Amygdala (tissue), 56 donors: ENCODE measurements at places on chromosomes 16 and 17.
A peak's percentile ranks its signal among the peaks of the same experiment; 100 is the strongest.

- no peak for DNase-seq
These were observed 577 bp upstream of the HS3ST2 start for GRCh38 chr16:22813223-22813947.

DNA sequence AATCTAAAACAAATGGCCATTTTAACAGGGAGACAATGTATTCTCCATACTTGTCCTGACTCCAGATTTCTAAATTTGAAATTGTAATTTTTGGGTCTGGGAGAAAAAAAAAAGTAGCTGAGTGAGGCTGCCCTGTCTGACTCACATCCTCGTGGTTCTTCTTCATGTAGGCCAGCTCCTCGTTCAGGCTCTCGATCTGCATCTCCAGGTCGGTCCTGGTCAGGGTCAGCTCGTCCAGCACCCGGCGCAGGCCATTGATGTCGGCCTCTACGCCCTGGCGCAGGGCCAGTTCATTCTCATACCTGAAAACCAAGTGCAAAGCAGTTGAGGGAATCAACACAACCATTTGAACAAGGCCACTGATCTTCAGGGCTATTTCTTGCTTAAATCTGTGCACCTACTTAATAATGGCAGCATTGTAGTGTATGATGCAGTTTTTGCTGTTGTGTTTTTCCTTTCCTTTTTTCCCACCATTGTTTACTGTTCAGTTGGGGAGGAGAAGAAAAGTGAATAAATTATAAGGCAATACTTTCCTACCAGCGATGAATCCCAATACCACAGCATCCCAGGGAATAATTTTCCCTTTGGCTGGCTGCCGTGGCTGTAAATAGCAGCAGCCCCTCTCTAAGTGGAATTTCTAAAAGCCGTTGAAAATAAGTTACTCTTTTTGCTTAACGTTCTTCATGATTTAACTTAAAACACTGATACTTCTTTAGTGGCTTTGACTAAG is 2.2 kb downstream of the KRT12 start:
- no peak for DNase-seq

DNA sequence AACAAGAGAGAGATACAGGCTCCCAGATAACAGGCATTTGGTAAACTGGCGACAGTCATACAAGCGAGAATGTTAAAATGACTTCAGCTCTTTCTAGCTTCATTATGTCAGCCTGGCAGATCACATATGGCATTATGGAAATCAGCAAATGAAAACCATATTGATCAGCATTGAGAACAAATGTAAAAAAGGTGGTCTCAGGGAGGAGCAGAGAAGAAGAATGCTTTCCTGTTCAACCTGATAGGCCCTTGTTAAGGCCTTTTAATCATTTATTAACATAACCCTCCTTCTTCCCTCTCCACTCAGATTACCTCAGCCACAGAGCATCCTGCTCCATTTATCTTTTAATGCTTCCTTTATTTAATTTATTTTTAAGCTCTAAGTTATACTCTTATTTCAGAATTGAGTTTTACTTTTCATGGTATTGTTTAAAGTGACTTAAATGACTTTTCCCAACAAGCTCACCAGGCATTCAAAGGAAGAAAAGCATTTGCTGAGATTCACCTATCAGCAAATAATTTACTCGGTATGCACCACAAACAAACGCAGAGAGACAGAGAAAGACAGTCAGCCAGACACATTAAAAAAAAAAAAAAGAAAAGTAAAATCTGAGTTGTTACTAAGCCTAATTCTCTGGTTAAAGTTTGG is 243.9 kb upstream of the TBX2 start:
- DNase-seq = no peak

DNA sequence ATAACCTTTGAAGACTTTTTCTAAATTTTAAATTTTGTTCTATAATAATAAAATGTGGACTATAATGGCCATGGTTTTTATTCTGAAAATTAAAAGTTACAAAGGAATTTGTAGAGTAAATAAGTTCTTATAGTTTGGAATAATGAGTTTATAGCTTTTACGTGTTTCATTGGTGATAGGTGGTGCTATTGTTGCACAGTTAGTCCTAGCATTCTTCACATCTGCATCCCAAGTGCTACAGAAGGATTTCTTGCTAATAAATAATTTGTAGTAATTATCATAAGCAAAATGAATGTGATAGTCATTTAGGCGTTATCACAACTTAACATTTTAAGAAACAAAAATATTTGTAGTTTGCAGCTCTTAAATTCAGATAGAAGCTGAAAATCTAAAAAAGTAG is 67.9 kb downstream of the BCAS3 start:
- DNase-seq = no peak

GRCh38 chr16:65114527-65114926 is 7.3 kb downstream of the CDH11 start:
- DNase-seq = no peak

GRCh38 chr17:41360296-41360995 is 9.2 kb downstream of the KRT33B start:
- DNase-seq = no peak

- peak; percentile 34 for DNase-seq
These were observed 1.3 kb downstream of the SLC43A2 start for GRCh38 chr17:1627182-1627981.

DNA sequence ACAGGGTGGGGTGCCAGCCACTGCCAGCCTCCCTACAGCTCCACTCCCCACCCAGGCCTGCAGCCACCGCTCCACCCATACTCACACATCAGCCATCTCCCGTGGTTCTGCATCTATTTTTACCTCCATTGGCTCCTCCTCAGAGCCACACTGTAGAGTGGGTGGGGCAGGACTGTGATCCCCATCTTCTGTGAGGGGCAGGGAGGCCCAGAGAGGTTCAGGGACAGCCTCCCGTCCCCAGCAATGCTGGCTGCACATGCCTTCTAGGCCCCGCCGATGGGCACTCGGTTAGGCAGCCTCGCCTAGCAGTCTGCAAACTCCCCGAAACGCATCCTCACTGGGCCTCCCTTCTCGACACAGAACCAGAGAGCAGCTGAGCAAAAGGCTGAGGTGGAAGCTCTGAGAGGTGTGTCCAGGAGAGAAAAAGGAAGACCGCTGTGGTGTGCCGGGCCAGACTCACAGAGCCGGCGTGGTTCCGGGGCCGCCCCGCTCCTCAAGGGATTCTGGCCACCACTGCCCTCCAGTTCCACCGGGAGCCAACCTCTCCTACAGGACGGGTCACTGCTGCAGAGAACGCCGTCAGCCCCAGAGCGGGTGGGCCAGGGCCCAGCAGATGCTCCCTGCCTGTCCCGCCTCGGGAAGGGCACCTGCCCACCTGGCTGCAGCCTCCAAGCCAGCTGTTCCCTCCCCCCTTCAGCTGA is 71.9 kb downstream of the ABR start:
- peak; percentile 45 for DNase-seq

GRCh38 chr17:5921512-5922282 is 148.5 kb upstream of the WSCD1 start:
- no peak for DNase-seq

DNA sequence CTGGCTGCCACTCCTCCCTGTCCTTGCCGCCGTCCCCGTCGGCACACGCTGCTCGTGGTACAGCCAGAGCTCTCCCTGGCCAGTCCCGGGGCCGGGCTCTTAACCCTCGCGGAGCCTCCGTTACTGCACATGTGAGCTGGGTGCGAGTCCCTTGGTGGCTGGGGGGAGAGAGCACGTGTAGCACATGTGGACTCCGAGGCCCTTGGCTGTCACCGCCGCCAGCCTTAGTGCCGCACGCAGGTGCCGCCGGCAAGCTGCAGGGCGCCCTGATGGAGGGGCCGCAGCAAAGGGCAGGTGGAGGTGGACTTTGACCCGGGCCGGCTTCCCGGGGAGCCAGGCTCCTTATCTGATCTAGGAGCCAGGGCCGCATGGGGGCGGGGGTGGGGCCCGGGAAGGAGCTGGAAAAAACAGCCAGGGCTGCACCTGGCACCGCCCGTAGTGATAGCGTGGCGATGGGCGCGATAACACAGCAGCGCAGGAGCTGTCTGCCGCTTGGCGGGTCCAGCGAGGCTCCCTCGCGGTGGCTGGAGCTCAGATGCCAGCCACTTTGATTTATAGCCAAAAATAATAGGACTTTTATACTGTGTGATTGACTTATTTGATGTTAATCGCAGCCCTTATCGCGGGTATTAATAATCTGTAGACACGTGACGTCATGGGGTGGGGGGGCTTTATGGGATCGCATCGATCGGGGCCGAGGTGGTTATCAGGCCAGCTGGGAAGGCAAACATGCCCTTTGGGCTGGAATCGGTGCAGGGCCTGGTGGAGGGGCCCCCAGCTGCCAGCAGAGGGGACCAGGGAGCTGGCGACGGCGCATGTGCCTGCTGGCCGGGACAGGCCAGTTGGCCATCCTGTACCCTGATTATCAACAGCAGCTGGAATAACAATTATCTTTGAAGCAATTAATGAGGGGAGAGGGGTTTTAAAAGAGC is 35.1 kb downstream of the ZFPM1 start:
- no peak for DNase-seq

GRCh38 chr16:85898521-85899442 is at the start of gene IRF8:
TSS of gene IRF8 (plus strand) at chr16:85899162. CDS start at chr16:85903016, 3,854 bp downstream.
- peak; percentile 29 for DNase-seq

- no peak for DNase-seq
These were observed 27.1 kb downstream of the NXPH3 start for GRCh38 chr17:49602783-49603182.

GRCh38 chr16:22664561-22664997 is 149.4 kb upstream of the HS3ST2 start:
- DNase-seq = no peak

GRCh38 chr16:89893642-89894548 is 20.5 kb downstream of the TCF25 start:
- no peak for DNase-seq

GRCh38 chr17:26766743-26767142 is 527.2 kb upstream of the WSB1 start:
- DNase-seq = no peak

GRCh38 chr16:74608944-74609343 is 2.0 kb upstream of the GLG1 start:
- no peak for DNase-seq

DNA sequence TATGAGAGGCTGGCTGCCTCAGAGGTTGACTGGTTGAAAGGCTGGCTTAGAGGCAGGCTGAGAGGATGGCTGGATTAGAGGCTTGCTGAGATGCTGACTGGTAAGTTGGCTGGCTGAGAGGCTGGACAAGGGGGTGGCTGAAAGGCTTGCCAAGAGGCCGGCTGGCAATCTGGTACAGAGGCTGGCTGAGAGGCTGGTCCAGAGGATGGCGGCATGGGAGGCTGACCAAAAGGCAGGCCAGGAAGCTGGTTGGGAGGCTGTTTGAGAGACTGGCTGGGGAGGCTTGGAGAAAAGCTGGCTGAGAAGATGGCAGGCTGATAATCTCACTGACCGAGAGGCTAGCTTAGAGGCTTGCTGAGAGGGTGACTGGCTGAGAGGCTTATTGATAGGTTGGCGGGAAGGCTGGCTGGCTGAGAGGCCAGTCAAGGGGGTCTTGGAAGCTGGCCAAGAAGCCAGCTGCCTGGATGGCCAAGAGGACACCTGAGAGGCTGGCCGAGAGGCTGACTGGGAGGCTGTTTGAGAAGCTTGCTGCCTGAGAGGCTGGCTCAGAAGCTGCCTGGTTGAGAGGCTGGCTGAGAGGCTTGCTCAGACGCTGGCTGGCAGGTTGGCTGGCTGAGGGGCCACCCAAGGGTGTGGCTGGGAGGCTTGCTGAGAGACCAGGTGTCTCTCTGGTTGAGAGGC is 34.2 kb upstream of the ACSM2B start:
- DNase-seq = no peak

GRCh38 chr16:5028950-5029475 is 4.7 kb downstream of the NAGPA start:
- no peak for DNase-seq

GRCh38 chr17:33651686-33652085 is 358.6 kb upstream of the ASIC2 start:
- DNase-seq = no peak

GRCh38 chr16:60605176-60605575 is 1431.1 kb downstream of the CDH8 start:
- DNase-seq = no peak

DNA sequence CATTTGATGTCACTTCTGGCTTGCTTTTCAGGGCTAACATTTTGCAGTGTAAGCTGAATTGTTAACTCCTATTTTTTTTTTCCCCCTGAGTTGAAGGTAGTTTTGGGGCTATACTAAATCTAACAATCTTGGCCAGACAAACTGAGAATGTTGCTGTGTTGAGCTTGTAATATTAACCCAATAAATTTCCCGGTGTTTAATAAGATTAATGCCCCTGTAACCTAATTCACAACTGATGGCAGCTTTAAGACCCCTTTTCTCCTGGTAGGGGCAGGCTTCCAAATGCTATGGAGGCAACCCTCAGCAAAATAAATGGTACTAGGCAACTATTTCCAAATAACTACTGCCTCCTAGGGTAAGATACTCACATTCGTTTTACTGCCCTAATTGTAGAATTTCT is 549.6 kb upstream of the KIF2B start:
- no peak for DNase-seq

DNA sequence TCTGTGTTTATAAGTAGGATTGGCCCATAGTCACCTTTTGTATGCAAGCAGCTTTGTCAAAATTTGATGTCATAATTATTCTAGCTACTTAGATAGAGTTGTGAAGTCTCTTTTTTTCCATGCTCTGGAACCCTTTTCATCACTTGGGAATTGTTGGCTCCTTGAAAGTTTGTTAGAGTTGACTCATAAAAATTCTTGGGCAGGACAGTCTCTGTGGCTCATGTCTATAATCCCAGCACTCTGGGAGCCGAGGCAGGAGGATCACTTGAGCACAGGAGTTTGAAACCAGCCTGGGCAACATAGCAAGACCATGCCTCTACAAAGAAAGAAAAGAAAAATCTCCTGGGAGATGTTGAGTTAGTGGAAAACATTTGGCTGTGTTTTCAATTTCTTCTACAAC is 45.7 kb upstream of the MRC2 start:
- DNase-seq = no peak

GRCh38 chr16:81987121-81987520 is 24.1 kb downstream of the SDR42E1 start:
- DNase-seq = no peak

GRCh38 chr17:63295839-63296590 is 150.1 kb downstream of the CYB561 start:
- no peak for DNase-seq

DNA sequence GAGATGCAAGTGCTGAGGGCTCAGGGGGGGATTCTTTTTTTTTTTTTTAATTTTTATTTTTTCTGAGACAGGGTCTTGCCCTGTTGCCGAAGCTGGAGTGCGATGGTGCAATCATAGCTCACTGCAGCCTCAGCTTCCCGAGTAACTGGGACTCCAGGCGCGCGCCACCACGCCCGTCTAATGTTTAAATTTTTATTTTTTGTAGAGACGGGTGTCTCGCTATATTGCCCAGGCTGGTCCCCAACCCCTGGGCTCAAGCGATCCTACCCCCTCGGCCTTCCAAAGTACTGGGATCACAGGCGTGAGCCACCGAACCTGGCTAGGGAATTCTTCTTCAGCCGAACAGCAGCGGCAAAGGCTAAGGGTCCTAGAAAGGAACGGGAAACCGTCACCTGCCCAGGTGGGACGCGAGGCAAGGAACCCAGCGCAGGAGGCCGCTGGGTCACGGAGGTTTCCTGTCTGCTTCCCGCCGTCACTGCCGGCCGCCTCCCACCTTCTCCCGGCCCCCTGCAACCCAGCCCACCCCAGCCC is 13.3 kb upstream of the OR1F1 start:
- DNase-seq = no peak
